ENCODE measurements at places on chromosomes 4 and X.

GRCh38 chr4:7021930-7022664 lies 21.1 kb upstream of the TADA2B start:
- DNase-seq, result no peak

DNA sequence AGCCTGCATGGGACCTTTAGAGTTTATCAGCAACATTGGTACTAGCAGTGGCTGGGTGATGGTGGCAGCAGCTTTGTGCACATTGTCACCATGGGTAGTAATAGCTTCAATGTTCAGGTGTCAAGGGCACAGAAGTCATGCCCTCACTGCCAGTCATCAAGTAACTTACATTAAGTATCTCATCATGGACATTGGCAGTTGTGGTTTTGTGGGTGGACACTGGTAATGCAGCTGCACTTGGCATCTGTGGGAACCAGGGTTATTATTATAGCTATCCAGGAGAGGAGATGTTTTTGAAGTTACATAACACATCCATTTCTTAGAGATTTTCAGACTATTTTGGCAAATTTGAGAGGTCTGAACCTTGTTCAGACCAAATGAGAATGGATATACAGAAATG lies 243.2 kb upstream of the NOCT start:
- DNase-seq, result no peak

- no peak for DNase-seq
Observed at GRCh38 chrX:35166023-35166422, 223.4 kb downstream of the FAM47B start.

GRCh38 chrX:119757646-119757978 lies 776 bp upstream of the SOWAHD start:
- no peak for DNase-seq

GRCh38 chr4:101555341-101555880 lies 208.1 kb upstream of the PPP3CA start:
- no peak for DNase-seq

DNA sequence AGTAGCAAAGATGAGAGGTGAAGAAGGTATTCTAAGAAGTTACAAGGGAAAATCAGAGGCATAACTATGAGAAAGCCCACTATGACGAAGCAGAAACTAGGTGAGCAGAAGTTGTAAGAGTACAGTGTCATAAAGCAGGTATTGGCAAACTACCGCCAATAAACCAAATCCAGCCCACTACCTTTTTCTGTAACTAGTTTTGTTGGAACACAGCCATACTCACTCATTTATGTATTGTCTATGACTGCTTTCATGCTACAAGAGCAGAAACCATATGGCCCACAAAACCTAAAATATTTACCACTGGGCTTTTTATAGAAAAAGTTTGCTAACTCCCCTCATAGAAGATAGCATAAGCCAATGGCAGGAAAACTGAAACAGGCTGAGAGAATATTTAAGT lies 31.8 kb upstream of the ZCCHC13 start:
- DNase-seq, result no peak

GRCh38 chr4:2036866-2037265 lies 22.3 kb upstream of the NAT8L start:
- no peak for DNase-seq

DNA sequence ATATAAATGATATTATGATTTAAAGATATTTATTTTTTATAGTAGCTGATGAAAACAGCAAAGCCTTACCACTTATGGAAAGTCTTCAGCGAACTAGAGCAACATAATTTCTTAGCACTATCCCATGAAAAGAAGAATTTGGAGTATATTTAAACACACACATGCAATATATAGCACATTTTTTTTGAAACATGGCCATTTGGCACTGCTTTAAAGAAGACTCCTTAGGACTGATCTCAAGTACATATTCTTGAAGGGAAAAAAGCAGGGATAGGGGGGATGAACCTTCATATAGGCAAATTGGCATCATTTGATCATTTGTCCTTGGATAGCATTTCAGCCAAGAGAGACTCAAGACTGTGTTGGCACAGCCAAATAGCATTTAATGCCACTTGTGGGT lies 193.3 kb downstream of the ANKRD50 start:
- DNase-seq, result no peak

DNA sequence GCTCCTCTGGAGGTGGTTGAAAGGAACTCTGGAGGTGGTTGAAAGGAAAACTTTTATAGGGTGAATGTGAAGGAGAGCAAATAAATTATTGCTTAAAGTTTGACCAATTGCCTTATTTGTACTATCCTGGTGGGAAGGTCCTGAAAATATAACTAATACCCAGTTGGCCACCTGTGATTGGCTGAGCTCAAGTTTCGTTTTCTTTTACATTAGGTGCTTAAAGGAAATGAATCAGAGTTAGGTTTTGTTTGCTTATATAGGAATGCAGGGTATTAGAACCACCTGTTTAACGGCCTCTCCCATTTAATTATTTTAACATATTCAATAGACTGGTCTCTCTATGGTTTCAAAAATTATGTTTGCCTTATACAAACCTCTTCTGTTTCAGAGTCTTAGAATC lies 497.6 kb downstream of the PRR32 start:
- DNase-seq, result no peak

Measured in activated CD4-positive, alpha-beta T cell treated with anti-CD3 and anti-CD28 coated beads, Interleukin-2, amount 10 ng/mL, durations not matched to agents 7 days and 5 days (primary cell).